ENCODE measurements at places on chromosomes 6 and 20.

DNA sequence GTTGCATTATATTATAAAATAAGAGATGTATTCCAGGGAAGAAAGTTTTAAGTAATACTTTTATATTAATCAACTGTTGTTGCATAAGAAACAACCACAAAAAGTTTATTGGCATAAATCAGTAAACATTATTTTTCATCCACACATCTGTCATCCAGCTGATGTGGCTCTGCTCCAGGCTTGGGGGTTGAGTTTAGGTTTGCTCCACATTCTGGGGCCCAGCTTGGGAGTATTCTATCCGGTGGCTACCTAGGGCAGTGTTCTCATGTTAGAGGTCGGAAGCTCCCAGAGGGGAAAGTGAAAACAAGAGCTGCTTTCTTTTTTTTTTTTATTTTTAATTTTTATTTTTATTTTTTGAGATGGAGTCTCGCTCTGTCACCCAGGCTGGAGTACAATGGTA, 728.4 kb upstream of the FLRT3 start:
- DNase-seq = no peak

DNA sequence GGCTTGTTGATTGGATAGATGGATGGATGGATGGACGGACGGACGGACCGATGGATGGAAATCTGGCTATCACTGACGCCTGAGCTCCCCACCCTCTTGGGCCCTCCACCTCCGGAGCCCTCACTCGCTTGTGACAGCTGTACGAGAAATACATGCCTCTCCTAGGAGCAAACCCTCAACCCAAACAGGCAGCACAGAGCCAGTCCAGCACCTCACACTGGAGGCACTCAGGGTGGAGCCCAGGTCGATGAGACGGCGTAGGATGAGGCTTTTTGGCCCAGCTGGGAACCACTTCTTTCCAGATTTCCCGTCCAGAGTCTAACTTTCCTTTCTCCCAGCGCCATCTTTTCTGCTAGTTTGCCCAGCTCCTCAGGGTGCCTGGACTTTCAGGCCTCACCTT, 2.7 kb upstream of the LY6G5C start:
- DNase-seq = no peak

- DNase-seq = no peak
Observed at GRCh38 chr6:106290954-106291353, 34.6 kb downstream of the ATG5 start.

DNA sequence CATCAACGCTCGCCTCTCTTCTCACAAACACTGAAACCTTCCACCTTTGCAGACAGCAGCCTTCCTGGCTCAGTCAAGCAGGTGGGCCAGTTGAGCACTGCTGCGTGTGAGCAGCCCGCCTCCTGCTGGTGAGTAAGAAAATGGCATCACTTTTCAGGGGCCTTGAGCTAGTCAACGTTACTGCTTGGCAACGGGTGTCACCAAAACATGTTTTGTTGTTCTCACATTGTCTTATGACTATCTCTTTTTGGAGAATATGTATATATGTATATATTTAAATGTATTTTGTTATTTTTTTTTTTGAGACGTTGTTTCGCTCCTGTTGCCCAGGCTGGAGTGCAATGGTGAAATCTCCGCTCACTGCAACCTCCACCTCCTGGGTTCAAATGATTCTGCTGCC, 97.0 kb upstream of the AGPAT4 start:
- peak; percentile 52 for DNase-seq

DNA sequence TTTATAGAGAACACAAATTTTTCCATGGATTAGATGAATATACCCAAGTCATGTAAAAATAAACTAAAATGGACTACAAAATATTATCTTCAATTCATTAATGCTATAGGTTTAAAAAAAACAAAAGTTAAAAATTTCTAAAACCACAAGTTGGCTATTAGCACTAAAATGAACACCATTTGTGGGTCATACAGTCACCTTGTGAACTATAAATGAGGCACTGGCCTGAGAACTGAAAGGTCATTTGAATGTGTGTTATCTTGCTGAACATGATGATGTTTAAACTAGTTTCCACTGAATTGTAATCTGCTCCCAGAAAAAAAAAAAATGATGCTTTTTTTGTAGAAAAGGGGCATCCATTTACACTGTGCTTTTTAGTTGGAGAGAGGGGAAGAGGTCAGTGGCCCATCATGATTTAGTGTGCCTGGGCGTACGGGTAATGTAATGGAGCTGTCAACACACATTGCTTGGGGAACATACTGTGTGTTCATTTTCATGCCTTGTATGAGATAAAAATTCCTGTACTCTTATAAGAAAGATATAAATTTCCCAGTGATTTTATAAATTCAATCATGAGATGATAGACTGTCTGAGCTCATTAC, 96.6 kb upstream of the FKBP1C start:
- DNase-seq = no peak

DNA sequence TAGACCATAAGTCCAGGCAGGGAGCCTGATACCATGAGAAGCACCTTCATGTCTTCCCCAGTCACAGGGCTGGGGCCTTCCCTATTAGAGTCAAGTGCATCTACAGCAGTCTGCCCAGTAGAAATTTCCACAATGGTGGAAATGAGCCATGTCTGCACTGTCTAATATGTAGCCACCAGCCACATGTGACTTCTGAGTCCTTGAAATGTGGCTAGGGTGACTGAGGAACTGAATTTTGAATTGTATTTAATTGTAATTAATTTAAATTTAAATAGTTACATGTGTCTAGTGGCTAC, 300.2 kb downstream of the CLIC5 start:
- no peak for DNase-seq

DNA sequence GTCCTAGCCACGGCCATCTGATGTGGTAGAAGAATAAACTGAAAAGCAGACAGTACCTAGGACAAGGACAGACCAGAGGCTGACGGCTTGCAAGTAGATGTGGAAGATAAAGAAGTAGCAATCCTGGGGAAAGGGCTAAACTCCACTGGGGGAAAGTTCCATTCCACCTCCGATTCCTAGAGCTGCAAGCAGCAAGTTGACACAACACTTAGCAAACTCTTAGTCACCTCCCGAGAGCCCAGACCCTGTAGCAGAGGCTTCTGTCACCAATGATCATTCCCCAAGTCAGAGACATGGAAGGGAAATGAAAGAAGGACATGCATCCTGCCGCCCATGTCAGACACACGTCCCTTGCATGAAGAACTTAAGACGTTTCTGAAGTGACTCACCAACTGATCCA, 99.2 kb upstream of the RPS6KA2 start:
- DNase-seq = no peak

DNA sequence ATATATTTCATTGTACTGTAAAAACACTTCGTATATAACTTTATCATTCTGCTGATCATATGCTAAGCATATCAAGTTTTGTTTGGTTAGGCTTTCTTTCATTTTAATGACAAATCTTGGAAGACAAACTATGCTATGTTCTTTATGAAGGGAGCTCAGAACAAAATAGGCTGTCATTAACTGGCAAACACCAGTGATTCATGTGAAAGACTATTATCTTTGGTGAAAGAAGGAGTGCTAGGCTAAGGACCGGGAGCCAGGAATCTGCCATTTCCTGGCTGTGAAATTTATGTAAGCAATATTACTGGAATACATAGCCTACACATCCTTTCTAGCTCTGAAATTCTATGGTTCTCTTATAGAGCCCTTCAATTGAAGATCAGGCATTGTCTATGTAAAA, 136.2 kb upstream of the CCN2 start:
- no peak for DNase-seq

DNA sequence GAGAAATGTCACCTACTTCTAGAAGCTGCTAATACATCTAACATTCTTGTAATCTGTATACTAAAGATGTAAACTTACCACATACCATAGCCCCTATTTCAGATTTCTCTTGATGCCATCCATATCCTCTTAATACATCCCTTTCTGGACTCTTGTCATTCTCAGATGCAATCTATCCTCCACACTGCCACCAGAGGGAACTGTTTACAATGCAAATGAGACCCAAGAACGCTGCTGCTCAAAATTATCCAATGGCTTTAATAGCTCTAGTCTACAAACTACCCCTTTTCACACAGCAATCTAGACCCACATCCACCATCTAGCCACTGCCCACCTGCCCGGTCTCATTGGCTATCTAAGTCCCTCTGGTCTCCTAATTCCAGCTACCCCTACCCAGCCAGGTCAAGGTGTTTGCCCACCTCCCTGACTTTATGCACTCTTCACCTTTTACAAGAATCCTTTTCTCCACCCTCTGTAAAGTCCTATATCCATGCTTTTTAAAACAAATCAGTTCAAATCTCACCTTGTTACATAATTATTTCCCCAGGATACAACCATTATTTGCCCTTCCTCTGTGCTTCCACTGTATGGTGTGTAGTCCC, 14.8 kb downstream of the FAXC start:
- no peak for DNase-seq

DNA sequence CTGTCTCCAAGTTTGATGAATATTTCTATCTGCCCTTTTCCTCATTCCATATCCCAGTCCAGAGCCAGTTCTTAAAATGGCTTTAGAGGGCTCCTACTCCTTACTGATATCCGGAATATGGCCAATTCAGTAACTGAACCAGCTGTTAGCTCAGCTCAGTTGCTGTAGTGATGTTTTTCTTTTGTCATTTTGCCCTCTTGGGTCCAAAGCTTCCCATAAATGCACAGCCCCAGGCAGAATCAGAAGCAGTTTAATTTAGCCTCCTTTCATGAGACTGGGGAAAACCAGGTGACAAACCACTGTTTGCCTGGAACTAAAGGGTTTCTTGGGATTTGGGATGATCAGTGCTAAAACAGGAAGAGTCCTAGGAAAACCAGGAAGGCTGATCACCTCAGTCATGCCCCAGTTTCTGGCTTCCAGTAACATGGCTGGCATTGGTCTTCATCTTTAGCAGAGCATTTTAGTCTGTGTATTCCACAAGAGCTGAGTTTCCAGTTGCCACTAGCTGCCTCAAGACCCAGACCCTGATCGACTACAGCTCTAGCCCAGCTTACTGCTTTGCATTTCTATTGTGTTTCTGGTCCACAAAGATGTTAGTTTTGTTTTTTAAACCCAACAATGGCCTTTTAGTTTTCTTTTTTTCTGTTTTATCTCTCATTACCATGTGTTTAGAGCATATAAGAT, 40.6 kb upstream of the REV3L start:
- no peak for DNase-seq

Measured in T follicular helper cell (primary cell).